Mesendoderm (in vitro differentiated cells): ENCODE measurements at places on chromosomes 6 and 20.

GRCh38 chr6:48474830-48475229 lies 363.8 kb upstream of the PTCHD4 start:
- no peak for DNase-seq

GRCh38 chr6:111683157-111683556 lies 77.5 kb upstream of the TRAF3IP2 start:
- no peak for DNase-seq

DNA sequence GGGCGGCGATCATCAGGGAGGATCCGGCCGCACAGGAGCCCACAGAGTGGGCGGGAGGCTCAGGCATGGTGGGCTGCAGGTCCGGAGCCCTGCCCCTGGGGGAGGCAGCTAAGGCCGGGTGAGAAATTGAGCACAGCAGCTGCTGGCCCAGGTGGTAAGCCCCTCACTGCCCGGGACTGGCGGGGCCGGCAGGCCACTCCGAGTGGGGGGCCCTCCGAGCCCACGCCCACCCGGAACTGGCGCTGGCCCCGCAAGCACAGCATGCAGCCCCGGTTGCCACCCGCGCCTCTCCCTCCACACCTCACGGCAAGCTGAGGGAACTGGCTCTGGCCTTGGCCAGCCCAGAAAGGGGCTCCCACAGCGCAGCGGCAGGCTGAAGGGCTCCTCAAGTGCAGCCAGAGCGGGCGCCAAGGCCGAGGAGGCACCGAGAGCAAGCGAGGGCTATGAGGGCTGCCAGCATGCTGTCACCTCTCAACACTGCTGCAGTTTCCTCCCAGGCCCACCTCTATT lies 48.1 kb upstream of the UST start:
- no peak for DNase-seq

DNA sequence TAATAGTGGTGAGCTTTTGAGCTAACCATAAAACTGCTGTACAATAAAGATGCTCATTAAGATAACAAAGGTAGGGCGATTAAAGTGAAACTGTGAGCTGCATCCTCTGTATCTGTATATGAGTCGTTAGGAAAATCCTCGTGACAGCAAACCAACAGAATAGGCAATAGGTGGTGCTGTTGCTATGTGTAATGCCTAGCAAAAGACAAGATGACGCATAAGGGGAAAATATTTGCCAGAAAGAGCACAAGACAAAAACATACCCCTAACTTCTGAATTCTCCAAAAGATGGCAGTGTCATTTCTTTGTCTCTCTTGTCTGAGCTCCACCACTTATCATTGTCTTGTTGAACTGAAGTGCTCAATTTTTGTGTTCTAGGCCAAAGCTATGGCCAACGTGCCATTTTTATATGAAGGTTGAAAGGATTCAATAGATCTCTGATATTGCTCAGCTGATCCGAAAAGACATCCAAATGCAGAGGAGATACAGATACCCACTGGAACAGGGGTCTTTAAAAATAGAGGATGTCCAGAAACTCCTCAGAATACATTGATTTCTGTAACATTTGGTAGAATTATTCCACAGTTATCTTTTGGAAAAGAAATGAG lies 56.3 kb upstream of the ANKEF1 start:
- DNase-seq: peak; percentile 83

DNA sequence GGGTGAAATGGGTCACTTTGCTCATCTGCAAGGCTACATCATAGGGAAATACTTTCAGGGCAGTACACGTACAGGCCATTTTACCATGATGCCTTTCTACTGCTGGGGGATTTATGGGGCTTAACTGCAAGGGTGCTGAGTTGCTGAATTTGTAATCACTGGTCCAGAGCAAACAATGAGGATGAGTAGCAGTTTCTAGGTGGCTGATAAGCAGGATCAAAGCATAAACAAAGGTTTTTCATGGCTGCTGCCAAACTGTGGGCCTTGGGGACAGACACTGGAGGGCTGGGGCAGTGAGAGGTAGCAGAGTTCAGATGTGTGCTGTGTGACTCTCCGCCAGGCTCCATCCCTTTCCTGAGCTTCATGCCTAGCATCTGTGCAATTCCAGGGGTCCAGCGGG lies 68.3 kb downstream of the CNBD2 start:
- DNase-seq: peak; percentile 21

DNA sequence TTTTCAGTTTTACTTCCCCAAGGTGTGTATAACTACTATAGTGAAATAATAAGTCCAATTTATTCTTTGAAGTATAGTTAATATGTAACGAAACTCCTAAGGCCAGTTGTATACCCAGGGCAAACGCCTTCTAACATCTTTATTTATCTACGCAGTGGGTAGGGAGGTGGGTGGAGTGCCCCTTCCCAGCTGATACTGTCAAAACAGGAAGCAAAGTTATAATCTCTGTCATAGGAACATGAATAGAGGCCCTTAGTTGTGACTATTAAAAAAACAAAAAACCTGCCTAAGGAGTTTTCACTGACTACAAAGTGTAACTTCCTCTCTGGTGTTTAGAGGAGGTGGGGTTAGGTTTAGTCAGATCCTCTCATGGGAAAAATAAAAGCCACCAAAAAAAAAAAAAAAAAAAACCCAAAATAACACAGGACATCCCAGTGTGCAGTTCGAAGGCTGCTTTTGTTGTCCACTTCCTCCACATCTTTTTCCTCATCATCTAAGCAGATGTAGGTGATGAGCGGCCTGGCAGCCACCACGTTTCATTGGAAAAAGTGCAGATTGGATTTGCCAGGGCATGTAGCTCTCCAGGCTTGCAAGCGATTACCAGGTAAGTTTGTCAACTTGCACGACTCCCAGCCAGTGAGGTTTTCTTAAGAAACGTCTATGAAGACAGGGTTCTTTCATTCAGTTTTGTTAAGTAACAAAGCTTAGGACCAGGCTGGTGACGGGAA lies 58.7 kb downstream of the UTRN start:
- no peak for DNase-seq

DNA sequence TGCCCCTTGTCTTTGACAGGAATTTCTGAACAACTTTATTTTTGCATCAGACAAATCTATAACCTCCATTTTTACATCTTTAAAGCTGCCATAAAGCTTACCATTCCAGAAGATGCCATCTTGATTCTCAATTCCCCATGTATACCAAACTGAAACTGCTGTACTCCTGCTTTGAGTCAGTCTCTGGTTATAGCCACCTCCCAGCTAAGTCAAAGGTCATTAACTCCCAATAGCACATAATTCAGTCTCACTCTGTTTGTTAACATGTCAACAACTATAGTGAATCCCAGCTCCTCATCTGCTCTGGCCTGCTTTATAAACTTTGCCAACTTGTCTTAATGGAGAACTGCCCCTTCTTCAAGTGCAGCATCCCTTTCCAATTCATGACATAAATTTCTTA lies 343.6 kb downstream of the FRK start:
- DNase-seq: no peak

- DNase-seq: no peak
Measured at GRCh38 chr6:5623769-5624168, 362.5 kb downstream of the FARS2 start.

GRCh38 chr20:704726-705125 lies 29.1 kb upstream of the SCRT2 start:
- no peak for DNase-seq

- DNase-seq: no peak
Measured at GRCh38 chr20:22801528-22801927, 217.2 kb upstream of the FOXA2 start.

DNA sequence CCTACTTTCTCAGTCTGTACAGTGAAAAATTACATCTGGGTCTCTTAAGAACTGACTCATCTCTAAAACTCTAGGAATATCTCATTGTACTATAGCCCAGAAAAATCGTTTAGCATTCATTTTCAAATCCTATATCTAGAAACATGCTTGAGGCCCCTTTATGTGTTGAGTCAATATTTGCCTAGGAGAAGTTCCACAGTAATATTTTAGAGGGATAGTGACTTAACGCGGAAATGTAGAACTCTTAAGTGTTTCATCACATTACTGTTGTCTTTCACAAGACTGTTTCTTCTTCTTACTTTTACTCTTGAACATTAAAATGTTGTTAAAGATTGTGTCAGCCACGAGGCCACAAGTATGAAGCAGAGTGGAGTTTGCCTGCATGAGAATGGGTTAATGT lies 23.0 kb upstream of the MYLIP start:
- no peak for DNase-seq

DNA sequence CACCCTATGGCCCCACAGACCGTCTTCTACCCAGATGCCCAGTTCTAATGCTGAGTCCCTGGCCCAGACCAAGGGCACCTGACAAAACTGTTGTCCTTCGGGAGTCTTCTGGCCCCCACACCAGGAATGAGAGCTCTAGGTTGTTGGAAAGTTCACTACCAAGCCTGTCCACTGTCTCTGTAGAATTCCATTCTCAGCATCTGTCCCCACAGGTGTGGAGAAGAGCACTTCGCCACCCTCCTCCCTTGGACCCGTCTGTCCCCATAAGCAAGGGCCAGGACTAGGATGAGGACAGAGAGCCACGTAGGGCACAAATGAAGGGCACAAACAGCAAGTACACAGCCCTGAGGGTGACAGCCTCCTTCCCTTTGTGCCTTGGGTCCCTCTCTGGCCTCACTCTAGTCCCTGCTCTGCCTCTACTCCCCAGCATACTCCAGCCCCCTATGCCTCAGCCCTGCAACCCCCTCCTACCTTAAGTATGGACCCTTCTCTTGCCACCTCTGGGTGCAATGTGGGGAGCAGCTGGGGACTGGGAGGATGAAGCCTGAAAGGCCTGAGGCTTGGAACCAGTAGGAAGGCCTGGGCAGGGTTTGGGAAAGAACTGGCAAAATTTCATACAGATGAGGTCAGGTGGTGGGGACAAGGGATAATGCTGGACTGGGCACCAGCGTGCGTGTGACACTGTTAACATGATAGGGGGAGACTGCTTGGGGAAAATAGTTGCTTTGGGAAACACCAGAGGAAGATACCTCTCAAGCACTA lies 4.3 kb downstream of the LZTS3 start:
- DNase-seq: no peak

- no peak for DNase-seq
Measured at GRCh38 chr6:116762235-116762634, 3.3 kb downstream of the FAM162B start.

DNA sequence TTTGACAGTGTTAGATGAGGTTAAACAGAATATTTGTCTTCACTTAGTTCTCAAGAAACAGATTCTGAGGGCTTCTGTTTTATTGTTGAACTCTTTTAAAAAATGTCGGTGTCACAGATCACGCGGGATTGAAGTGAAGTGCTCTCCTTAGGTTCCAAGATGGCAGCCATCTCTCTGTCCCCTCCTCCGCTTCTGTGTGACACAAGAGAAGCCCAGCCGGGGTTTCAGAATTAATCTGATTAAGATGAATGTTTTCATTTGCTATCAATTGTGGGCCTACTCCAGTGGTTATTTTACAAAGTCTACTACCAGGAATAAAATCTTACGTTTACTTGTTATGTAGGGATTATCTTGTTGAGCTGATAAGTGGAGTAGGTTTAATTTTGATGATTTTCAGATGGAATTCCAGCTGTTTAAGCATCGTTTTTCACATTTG lies 10.9 kb downstream of the HIVEP1 start:
- no peak for DNase-seq

DNA sequence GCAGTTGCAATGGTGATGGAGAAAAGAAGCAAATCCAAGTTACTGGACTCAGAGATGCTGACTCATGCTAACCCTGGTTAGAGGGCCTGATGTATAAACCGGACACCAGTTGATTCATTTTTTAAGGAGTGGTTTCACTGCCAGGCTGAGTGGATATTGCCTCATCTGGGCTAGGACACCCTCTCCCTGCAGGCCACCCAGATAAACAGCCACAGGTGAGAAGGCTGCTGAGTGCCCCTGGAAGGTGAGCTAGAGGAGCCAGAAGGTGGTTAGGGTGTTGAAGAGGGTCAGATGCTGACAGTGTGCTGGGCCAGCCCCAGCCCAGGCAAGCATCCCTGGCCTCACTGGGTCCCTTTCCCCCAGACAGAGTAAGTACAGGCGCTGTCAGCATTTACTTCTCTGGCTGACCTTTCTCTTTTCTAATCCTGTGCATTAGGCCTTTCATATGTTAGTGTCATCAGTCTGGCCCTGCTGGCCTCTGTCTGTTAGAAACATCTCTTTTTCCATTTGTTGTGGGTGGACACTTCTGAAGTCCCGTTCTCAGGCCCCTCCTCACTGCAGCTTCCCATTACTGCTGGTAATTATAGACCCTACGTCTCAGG lies 13.5 kb downstream of the EPB41L1 start:
- DNase-seq: no peak

- no peak for DNase-seq
Measured at GRCh38 chr20:23366384-23366783, 4.4 kb downstream of the GZF1 start.

- DNase-seq: no peak
Measured at GRCh38 chr6:126041516-126041915, 55.2 kb downstream of the TRMT11 start.

DNA sequence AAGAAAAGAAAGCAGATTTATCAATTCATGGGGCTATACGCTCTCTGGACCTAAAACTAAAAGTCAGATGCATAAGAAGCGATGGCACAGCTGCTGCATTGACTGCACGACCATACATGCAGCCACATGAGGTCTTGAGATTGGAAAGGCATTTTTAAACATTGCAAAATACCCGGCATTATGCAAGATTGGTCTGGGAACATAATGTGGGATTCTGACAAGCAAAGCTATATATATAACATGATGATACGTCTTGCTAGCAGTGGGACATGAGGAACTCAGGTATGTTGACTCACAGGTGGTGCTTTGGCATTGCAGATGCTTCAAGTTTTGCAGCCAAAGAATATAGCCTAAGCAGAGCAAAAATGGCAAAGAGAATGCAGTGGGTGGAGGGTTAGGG lies 55.1 kb downstream of the SAMD3 start:
- no peak for DNase-seq

GRCh38 chr6:137277971-137278637 lies 58.9 kb upstream of the IFNGR1 start:
- DNase-seq: peak; percentile 95

DNA sequence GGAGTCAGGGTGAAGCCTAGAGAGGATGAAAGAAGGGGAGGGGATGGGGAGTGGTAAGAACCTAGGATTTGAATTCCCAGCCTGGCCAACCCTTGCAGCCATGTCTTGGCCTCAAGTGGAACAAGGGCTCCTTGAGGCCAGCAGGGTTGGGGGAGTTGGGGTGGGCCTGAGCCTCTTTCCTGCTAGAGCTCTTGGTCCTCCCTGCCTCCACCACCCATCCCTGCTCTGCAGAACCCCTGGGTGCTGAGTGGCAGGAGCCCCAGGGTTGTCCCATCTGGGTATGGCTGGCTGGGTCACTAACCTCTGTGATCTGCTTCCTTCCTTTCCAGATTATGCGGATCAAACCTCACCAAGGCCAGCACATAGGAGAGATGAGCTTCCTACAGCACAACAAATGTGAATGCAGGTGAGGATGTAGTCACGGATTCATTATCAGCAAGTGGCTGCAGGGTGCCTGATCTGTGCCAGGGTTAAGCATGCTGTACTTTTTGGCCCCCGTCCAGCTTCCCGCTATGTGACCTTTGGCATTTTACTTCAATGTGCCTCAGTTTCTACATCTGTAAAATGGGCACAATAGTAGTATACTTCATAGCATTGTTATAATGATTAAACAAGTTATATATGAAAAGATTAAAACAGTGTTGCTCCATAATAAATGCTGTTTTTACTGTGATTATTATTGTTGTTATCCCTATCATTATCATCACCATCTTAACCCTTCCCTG lies 8.3 kb downstream of the VEGFA start:
- DNase-seq: no peak

GRCh38 chr6:20755631-20756030 lies 221.4 kb downstream of the CDKAL1 start:
- no peak for DNase-seq
